ENCODE measurements at places on chromosomes 13 and 19.

DNA sequence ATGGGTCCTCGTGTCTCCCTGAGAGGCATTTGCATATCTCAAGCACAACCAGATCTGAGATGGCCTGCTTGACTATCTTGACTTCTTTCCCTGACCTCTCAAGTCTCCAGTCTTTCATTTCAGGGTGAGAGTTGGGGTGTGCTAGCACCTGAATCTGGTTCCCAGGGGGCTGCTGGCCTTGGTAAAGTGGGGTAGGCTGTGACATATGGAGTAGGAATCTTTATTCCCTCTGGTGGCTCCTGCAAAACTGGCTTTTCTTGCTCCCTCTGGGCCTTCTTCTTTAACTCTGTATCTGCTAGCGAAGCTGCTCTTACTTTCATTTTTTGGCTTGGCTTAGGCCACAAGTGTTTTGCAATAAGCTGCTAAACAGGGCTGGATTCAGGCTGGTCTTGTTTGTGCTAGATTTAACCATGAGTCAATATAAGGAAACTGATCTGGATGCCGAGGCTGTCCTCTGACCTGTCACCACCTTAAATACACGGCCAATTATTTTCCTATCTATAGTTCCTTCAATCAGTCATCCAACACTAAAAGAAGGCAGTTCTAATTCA, 42.3 kb downstream of the ZNF493 start:
- no peak for DNase-seq

DNA sequence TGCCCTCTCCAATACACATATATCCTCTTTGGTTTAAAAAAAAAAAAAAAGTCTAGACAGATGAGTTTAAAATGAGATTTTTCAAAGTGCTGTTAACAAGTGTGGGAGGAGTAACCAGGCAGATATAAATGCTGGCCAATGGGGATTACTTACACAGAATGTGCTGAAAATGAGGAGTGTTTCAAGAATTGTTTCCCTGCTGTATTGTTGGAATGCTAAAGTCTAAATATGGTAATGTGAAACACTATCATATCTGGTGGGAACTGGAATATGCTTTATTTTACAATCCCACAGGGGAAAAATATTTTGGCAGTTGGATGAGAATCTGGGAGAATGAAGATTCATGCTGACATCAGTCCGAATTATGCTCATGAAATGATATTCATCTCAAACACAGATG, 250.7 kb downstream of the DCT start:
- no peak for DNase-seq

DNA sequence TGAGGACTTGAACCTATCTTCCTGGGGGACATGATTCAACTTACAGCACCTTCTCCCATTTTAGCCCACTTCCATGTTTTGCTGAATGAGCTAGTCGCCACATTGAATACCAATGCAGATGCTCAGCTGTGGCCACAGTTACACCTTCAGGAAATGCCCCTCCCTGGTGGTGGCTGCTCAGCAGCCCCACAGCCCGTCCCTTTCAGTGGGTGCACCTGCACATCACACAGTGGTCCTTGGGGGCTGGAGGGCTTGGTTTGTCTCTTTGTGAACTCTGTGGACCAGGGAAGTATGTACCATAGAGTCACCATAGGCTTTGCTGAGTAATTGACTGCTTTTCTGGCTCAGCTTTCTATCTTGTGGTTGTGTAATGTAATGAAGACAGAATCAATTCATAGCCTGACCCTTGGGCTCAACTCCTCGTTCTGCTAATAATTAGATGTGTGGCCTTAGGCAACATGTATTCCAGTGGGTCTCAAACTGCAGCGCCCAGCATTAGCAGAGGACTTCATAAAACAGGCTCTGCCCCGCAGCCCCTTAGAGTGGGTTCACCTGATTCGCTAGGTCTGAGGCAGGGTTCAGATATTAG, 48.1 kb upstream of the FARP1 start:
- DNase-seq: no peak

- DNase-seq: no peak
Observed at GRCh38 chr13:99854366-99854765, 117.2 kb downstream of the ZIC5 start.

DNA sequence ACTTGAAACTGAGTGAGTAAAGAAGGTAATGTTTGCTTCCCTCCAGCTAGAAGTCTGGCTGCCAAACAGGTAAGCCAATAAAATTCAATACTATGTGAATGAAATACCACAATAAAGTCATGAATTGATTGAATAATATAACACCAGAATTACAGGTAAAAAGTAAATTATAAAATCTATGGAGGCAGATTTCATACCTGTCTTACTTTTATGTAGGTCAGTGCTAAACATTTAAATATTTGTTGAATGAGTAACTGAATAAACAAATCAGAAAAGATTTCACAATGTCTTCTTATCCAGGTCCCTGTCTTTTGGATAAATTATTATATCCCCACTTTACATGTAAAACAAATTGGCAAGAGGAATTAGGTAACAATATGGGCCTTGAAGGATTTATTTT, 62.7 kb downstream of the MICU2 start:
- DNase-seq: peak; percentile 12

- DNase-seq: peak; percentile 52
Observed at GRCh38 chr19:49567861-49568441, 12.4 kb downstream of the NOSIP start.

DNA sequence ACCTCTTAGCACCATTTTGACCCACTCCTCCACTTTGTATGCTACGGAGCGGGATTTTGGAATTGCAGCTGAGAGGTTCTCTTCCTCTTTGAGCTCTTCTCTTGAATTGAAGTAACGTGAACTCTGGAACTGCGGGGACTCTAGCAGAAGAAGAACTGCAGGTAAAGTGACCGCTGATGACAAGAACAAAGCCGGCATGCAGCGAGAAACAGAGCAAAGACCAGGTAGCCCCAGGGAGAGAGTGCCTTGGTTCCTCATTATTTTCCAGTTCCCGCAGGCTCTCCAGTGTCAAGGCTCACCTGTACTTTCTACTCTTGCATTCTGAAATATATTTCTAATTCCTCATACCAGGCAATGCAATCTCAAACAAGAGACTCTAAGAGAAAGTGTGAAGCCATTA, 260.3 kb upstream of the GPC6 start:
- no peak for DNase-seq

GRCh38 chr13:100428986-100429385, 159.6 kb downstream of the GGACT start:
- DNase-seq: no peak

DNA sequence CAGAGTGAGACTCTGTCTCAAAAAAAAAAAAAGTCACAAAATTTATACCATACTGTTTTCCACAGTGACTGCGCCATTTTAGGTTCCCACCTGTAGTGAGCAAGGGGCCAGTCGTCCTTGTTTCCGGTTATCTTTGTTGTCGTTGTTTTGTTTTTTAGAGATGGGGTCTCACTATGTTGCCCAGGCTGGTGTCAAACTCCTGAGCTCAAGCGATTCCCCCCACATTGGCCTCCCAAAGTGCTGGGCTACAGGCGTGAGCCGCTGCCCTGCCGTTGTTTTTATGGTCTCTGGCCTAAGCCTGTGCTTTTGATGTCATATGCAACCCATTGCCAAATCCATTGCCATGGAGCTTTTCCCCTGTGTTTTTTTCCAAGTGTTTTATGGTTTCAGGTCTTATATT, 3.3 kb downstream of the UPF3A start:
- DNase-seq: no peak
